ENCODE measurements at places on chromosomes 16 and 17.

DNA sequence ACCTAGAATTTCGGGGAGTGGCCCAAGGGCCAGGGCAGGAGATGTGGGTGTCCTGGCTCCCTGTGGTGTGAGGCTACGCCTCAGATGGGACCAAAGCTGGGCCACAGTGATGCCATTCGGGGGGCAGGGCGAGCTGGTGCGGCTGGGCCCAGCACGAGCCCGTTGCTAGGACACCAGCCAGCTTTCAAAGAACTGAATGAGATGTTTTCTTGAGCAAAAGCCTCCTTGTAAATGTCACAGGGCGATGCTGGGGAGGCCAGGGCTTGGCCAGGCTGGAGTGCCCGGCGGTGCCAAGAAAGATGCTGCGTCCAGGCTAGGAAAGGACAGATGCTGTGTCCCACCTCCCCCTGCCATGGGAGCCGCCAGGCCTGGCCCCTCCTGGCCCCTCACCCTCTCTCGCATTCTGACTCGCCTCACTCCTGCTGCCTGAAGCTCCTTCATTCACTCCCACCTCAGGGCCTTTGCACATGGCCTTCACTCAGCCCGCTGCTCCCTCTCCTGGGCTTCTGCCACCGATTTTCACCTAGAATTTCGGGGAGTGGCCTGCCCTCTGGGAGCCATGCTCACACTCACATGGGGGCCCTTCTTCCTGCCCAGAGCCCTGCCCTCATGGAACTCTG, 39.1 kb downstream of the CPNE2 start:
- DNase-seq, result no peak

- DNase-seq, result no peak
Measured at GRCh38 chr16:87674419-87674818, 72.1 kb downstream of the JPH3 start.

DNA sequence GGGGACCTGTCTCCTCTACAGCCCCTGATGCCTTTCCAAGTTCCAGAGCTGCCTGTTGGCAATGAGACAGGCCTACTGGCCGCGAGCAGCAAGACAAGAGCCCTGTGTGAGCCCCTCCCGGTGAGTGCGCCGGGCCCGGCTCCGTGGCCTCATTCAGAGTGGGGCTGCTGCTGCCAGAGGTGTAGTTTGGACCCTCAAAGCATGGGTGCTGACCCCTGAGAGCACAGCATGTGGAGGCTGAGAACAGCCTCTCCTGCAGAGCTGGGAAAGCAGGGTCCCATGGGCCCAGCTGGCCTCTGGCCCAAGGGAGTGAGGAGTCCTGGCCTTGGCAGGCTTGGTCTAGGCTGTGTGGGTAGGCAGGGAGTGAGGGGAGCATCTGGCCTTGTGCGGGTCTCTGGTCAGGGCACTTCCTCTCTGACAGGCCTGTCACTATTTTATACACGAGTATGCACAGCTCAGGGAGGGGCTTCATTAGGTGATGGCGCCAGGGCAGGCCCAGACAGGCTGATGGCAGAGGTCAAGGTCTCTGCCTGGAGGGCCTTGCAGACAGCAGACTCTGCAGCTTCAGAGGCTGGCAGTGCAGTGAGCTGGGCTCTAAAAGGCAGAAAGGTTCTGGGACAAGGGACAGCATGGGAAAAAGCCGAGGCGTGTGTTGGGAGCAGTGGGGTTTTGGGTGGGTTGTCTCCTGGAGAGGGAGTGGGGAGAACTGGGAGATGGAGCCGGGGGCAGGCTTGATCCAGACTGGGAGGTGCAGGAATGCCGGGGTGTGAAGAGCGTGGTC, 43.4 kb downstream of the ADCY7 start:
- DNase-seq, result no peak

GRCh38 chr17:77837917-77838316, 120.6 kb upstream of the TNRC6C start:
- DNase-seq, result no peak

DNA sequence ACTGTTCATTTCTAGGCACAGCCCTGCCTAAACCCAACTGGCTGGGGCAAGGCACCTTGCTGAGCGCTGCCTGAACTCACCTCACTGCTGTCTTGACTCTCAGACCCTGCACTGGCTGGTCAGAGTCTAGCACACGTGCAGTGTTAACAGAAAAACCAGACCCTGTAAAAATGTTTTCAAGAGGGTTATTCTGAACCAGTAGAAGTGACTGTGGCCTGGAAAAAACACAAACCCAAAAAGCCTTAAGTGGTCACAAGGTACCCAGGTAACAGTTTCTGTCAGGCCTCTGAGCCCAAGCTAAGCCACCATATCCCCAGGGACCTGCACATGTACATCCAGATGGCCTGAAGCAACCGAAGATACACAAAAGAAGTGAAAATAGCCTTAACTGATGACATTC, 6.1 kb upstream of the EIF4A3 start:
- DNase-seq, result no peak

GRCh38 chr17:7384489-7385081, 3.7 kb downstream of the TNK1 start:
- DNase-seq, result no peak

DNA sequence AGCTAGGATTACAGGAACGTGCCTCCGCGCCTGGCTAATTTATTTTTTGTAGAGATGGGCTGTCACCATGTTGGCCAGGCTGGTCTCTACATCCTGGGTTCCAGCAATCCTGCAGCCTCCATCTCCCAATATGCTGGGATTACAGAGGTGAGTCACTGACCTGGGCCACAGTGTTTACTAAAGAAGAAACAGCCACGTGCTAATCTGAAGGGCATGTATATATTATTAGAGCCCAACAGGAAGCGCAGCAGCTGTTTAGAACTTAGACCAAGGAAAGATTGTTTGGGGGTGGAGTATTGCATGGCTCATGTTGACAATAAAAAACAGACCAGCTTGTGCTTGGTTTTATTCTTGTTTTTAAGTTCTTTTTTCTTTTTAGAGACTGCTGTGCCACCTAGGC, 60.2 kb downstream of the HAPSTR1 start:
- no peak for DNase-seq

GRCh38 chr17:9890124-9890523, 14.9 kb downstream of the RCVRN start:
- no peak for DNase-seq
